ENCODE measurements at places on chromosomes 7 and 10.

DNA sequence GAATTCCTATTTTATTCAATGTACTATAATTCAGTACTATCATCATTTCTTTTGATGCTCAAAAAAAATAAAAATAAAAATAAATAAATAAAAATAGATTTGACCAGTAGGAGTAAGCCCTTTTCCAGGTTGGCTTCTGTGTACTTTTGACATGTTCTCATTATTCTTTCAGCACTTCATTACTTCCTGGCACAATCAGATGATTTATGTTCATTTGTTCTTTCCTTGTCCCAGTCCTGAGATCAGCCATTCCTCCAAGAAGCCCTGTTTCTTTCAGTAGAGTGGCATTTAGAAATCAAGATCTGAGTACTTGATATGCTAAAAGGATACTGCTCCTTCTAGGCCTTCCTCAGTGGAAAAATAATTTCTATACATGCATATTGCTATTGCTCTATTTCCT, 20.9 kb downstream of the ARL4A start:
- DNase-seq: no peak

DNA sequence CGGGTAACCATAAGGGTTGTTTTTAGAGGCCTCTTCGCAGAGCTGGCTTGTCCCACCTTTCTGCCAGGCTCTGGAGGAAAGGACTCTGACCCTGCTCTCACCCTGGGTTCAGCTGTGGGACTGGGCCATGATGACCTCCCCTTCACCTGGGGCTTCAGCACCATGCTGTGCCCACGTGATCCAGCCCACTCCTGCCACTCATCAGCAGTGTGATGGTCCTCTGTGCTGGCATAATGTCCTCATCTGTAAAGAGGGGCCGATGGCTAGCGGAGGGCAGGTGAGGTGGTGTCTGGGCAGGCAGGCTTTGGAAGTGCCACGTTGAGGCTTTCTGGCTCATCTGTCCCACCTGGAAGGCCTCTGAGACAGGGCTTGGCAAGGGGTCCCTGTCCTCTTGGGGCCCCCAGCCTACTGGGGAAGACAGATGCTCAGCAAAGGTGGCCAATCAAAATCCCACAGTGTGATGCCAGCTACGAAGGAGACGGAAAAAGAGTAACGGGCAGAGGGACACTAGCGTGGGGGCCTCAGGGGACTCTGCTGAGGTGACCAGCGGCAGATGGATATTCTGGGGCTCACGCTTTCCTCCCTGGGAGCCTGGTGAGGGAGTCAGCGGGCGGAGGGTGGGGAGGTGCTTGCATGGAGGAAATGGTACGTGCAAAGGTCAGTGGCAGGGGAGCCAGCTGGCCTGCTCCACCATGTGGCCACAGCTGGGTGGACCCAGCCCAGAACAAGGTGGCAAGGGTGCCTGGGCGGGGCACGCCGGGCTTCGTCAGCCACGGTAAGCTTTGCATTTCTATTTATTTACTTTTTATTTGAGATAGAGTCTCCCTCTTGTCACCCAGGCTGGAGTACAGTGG, 5.4 kb downstream of the LRWD1 start:
- DNase-seq: no peak

- no peak for DNase-seq
Observed at GRCh38 chr7:86793136-86793535, 149.4 kb downstream of the GRM3 start.

DNA sequence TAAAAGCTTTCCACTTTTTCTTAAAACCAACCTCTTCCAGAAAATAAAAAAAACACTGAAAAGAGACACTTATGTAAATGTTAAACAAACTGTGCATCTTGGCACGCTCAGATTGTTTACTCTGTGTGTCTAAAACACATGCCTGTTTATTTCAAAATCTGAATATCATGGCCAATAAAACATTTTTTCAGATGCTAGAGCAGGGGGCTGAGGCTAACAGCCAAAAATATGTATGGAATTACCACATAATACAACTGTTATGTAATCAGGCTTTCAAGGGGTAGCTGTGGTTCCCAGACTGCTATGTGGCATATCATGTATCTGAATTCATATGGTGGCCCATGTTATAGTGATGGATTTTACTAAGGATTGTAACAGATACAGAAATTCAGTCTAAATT, 130.4 kb downstream of the HIBADH start:
- no peak for DNase-seq

DNA sequence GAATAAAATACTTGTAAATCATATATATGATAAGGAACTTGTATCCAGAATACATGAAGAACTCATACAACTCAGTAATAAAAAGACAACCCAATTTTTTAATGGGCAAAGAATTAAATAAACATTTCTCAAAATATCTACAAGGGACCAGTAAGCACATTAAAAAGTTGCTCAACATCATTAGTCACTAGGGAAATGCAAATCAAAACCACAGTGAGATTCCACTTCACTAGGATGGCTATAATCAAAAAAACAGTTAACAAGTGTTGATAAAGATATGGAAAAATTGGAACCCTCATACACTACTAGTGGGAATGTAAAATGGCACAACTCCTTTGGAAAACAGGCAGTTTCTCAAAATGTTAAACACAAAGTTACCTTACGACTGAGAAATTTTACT, 40.3 kb upstream of the YAE1 start:
- DNase-seq: no peak

GRCh38 chr7:120462991-120463390, 190.0 kb downstream of the KCND2 start:
- no peak for DNase-seq
